ENCODE measurements at places on chromosomes 11 and 22.

DNA sequence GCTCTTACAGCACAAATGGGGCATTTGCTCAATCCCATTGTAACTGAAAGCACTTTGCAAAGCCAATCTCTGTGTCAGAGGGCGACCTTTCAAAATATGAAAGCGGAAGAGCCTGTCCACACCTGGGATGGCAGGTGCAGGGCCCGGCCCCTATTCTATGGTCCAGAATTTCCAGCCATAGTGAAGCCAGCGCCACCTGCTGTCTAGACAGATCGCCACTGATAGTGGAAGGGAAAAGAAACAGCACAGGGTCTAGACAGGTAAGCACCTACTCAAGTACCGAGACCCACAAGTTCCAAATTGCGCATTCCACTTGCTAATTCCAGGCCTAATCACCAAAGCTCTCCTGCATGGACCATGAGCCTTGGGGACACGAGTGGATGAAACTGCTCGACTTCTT, 141.4 kb downstream of the NTM start:
- DNase-seq, result no peak

DNA sequence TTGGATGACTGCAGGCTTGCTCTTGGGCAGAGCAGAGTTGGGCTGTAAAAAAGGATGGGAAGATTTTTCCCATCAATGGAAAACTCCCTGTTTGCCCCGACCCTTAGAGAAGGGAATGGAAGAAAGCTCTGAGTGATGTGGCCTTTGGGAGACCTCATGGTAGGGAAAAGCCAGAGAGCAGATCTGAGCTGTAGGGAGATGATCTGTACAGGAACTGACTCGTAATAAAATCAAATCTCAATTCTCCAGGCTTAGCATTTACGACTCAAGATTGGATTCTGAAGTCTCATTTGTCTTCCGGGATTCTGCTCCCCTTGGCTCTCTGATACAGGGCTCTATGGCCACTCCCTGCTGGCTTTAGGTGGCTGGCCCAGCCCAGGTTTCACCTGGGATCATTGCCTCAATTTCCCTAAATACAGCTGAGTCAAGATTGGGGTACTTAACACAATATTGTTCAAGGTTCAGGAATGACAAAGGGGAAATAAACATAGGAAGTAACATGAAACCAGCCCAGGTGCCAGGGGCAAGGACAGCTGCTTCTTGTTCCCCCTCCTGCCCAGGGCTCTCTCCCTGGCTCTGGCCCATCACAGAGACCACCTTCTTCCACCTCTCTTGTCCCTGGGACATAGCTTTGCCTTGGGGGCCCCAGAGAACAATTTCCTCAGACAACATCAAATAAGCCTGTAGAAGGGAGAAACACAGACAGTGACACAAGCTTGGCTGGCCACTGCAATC, 38.4 kb upstream of the THY1 start:
- DNase-seq, result no peak

GRCh38 chr11:114110952-114111947, 51.7 kb downstream of the ZBTB16 start:
- no peak for DNase-seq

DNA sequence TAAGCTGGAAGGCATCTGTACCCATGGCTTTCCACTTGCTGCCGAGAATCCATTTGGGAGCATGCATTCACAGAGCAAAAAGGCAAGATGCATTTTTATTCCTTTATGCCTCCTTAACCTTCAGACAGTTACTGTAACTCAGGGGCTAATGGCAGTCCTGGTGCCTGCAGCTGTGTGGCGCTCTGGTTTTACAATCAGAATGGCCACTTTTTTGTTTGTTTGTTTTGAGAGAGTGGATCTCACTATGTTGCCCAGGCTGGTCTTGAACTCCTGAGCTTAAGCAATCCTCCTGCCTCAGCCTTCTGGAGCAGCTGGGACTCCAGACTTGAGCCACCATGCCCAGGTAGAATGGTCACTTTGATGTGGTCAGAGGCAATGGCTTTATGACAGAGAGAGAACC, 101.8 kb downstream of the NAV2 start:
- no peak for DNase-seq

DNA sequence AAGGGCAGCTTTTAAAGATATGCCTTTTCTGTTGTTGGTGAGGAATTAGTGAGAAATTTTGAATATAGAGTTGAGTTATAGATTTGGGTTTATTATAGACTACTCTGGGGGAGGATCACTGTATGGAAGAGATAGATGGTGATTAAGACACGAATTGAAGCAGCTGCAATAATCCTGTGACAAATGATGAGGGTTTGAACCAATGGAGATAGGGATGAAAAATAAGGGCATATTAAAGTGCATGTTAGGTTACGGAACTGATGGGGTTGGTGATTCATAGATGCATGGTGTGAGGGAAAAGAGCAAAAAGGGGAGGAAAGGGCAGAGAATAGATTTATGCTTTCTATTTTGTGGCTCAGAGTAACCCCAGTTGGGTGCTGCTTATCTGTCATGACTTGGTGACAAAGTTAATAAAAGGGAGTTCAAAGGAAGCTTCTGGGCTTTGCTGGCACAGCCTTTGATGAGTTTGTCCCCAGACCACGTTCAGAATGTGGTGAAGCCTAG, 11.8 kb downstream of the C11orf87 start:
- DNase-seq, result no peak

DNA sequence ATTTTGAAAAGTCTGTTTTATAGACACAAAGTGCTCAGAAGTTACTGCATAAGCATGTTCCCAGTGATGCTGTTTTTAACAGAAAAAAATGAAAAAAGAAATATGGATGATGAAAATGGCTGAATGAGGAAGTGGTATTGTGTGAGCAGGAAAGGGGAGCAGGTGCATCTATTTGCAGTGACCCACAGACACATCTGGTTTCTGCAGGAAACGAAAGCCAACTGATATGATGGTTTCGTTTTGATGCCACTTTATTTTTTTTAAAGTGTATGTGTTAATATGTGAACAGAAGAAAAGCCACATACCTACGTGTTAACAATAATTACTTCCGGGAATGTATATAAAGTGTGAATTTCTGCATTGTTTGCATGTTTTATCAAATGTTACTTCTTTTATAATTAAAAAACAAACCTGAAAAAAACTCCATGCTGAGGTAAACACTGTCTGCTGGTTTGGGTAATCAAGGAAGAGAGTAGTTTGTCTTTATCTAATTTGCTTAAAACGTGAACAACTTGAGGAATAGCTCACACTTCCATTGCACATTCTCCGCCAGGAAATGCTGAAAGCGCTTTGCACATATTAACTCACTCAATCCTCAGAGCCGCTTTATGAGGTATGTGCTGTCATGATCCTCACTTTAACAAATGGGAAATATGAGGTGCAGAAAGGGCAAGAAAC, 1335.9 kb downstream of the TBC1D22A start:
- DNase-seq, result peak; percentile 24

GRCh38 chr22:43434275-43434927, 22.6 kb downstream of the MPPED1 start:
- no peak for DNase-seq

- DNase-seq, result no peak
These were observed 39.2 kb upstream of the SLC36A4 start for GRCh38 chr11:93236741-93237675.

GRCh38 chr22:23204541-23205157, 24.3 kb downstream of the BCR start:
- DNase-seq, result no peak

GRCh38 chr22:40805699-40806203, 13.4 kb downstream of the SLC25A17 start:
- no peak for DNase-seq

GRCh38 chr11:10351765-10352641, 47.1 kb downstream of the ADM start:
- no peak for DNase-seq

- DNase-seq, result no peak
These were observed 5.1 kb upstream of the PPFIA1 start for GRCh38 chr11:70265341-70265740.

- DNase-seq, result peak; percentile 45
These were observed 8.0 kb upstream of the SLCO2B1 start for GRCh38 chr11:75142714-75143419.

DNA sequence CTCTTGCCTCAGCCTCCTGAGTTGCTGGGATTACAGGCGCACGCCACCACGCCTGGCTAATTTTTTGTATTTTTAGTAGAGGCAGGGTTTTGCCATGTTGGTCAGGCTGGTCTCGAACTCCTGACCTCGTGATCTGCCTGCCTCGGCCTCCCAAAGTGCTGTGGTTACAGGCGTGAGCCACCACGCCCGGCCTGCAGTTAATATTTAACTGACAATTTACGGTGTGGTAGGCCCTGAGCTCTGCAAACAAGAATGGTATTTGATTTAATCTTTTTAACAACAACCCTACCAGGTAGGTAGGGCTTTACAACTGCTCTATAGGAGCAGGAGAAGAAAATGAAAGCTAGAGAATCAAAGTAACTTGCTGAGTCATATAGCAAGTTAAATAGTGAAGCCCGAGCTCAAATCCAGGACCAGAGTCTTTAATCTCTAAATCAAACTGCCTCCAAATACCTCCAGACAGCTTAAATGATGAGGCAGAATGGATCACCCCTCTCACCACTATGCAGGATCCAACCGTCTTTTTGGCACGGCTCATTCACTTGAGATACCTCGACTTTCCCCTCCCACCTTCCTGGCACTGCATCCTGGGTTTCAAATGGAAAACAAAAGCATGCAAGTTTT, 9.4 kb downstream of the UEVLD start:
- DNase-seq, result no peak

- DNase-seq, result no peak
These were observed 41.1 kb downstream of the OR10A6 start for GRCh38 chr11:7889985-7890384.

GRCh38 chr22:42217019-42217751, 53.3 kb downstream of the TCF20 start:
- DNase-seq, result no peak

DNA sequence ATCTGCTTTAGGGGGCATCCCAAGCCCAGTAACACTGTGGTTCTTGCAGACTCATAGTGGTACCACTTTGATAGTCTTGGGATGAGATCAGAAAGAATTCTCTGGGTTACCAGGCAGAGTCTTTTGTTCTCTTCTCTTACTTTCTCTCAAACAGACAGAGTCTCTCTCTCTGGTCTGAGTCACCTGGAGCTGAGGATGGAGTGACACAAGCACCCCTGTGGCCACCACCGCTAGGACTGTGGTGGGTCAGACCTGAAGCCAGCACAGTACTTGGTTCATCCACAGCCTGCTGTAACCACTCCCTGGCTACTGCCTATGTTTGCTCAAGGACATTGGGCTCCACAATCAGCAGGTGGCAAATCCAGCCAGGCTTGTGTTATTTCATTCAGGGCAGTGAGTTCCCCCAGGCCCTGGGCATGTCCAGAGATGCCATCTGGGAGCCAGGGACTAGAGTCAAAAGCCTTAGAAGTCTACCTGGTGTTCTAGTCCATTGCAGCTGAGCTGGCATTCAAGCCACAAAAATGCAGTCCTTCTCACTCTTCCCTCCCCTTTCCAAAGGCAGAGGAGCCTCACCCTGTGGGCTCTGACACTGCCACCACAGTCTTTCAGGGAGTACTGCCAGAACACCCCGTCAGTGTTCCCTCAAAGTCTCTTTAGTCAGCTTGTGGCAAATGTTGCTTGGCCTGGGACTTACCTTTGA, 29.9 kb downstream of the ENDOD1 start:
- DNase-seq, result no peak

DNA sequence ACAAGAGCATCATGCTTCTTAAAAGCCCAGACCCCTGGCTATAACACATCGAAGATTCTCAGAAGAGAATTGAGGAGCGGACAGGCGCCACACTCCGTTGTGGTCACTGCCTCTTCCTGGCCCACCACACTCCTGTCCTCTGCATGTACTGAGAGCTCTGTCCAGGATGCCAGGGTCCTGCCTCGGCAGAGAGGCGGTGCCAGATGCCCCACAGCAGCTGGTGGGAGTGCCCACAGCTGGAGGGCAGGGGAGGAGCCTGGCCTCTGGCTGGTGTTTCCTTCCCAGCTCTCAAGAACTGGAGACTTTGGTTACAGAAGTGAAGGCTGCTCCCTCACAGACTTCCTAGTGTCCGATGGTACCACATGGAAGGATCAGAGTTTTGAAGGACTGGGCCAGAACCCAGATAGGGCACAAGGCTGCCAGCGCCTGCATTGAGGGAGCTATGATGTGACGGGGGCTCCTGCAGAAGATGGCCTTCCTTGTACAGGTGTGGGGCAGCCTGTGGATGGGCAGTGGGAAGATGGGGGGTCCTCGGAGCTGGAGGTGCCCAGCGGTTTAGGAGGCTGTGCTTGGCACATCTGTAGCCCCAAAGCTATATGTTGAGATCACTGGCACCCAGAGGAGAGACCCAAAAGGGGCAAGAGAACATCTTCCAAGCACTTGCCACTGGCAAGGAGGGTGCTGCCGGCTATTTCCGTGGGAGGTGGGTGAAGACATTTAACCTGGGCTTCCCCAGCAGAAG, 19.4 kb downstream of the RSPH14 start:
- no peak for DNase-seq

DNA sequence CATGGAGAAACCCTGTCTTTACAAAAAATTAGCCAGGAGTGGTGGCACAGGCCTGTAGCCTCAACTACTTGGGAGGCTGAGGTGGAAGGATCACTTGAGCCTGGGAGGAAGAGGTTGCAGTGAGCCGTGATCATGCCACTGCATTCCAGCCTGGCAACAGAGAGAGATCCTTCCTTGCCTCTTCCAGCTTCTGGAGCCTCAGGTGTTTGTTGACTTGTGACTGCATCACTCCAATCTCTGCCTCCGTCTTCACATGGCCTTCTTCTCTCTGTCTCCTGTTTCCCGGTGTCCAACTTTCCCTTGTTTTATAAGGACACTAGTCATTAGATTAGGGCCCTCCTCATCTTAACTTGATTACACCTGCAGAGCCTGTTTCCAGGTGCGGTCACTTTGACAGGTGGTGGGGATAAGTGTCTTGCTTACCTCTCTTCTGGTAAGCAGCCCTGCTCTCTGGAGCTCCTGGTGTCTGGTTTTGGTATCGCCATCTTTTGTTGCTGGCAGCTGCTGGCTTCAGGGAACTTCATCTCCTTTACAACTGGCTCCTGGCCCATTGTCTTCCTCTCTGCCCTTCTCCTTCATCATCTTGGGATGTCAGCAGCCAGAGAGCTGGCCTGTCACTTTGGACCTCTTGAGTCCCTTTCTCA, 8.2 kb upstream of the USP2 start:
- no peak for DNase-seq

GRCh38 chr22:26777156-26777801, 119.9 kb downstream of the MIAT start:
- DNase-seq, result no peak

- no peak for DNase-seq
These were observed 158.2 kb upstream of the ZBED5 start for GRCh38 chr11:11016068-11016467.

GRCh38 chr11:66523611-66524010, 13.2 kb downstream of the BBS1 start:
- DNase-seq, result no peak

GRCh38 chr11:125332821-125333220, 163.2 kb downstream of the FEZ1 start:
- DNase-seq, result no peak

- no peak for DNase-seq
These were observed 52.1 kb downstream of the SHANK2 start for GRCh38 chr11:71200172-71200716.

Measured in T-cell (primary cell).